Naive B cell (primary cell): ENCODE measurements at places on chromosomes 2 and 18.

- DNase-seq: no peak
Measured at GRCh38 chr2:98492441-98492840, 47.8 kb downstream of the INPP4A start.

GRCh38 chr18:60228609-60229595 is 143.7 kb downstream of the MC4R start:
- no peak for DNase-seq

DNA sequence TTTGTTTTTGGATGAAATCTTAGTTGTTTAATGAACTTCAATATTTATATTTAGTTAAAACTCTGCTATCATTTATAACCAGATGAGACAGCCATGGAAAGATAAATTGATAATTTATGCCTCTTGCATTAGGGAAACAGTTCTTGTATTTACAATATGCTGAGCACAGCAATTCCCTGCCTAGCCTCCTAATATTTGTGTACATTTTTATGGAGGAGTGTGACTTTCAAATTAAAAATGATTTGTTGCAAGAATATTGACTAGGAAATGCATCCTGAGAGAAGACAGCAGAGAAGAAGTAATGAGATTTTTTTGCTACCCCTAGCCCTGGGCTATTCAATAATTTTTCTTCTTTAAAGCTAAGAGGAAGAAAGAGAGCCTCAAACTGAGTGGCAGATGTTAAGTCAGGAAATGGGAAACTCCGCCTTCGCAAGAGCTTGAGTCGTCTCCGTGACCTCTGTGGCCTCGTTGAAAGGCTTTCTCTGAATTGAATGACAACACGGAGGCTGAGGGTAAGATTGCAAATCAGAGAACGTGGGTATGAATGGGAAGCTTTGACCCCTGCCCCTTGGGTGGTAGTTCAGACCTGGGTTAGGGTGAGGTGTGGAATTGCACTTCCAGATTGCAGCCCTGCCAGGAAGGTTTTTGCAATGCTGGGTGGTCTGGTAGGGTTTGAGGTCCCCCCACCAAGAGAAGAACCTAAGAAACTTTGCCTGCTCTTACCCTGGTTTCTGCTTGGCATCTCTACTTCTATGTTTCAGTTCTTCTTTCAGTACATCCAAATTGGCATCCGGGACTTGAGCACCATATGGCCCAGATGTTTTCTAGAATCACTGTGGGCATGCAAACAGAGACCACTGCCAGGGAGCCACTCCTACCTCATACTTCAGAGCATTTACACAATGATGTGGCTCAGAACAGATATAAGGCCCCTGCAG is 210.3 kb upstream of the RBMS1 start:
- DNase-seq: peak; percentile 9

DNA sequence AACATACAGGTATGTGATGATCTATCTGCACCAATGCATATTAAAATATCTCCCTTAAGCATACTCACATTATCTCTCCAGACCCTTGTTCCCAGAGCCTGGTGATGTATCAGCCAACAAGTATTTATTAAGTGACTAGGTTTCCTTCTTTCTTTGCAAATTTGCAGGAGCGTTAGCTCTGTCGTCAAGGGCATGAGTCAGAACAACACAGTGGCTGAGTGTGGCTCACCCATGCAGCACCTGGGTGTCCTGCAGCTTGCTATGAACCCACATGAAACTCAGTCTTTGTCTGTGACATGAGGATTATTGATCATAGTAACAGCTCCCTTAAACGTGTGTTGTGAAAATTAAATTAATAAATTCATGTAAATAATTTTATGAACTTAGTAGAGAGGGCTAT is 96.6 kb downstream of the PIEZO2 start:
- no peak for DNase-seq

DNA sequence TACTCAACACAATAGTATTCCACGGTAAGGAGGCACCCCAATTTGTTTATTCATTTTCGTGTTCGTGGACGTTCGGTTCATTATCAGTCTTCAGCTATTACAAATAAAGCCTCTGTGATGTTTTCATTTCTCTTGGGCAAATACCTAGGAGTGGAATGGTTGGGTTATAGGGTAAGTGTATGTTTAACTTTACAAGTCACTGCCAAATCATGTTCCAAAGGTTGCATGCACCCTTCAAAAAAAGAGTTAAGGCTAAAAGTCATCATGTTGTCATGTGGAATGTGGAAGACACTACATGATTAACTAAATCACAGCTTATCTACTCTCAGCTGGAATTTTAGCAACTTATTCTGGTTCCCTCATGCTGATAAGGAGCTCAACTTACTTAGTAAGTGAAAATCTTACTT is 15.8 kb downstream of the INO80C start:
- no peak for DNase-seq

DNA sequence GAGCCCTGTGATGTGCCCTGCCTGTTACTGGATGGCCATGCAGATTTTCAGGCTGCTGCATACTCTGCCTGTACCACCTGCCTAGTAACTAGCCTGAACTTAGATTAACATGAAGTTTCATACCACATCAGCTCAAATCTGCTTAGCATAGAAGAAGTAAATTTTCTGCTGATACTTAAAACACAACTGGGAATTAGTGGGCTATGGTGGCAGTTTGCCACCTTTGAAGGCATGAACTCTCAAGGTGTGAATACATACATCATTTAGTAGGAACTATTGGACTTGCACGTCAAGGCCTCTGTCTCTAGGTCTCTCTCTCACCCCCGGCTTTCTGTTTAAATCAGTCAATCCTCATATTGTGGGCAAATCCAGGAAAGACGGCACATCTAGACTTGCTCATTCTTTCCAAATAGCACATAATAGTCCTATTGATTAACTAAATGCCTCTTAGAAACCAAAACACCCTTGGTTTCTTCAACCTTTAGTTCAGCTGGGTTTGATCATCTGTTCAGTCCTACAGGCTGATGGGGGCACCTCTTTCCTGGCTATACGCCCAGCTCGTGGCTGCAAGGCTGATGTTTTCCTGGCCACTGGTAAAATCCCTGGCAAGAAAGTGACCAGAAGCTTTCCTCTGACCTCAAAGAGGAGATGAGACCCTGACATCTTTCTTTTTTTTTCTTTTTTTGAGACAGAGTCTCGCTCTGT is 58.4 kb downstream of the ALPK2 start:
- no peak for DNase-seq

GRCh38 chr2:118613737-118614136 is 233.7 kb downstream of the EN1 start:
- DNase-seq: no peak

DNA sequence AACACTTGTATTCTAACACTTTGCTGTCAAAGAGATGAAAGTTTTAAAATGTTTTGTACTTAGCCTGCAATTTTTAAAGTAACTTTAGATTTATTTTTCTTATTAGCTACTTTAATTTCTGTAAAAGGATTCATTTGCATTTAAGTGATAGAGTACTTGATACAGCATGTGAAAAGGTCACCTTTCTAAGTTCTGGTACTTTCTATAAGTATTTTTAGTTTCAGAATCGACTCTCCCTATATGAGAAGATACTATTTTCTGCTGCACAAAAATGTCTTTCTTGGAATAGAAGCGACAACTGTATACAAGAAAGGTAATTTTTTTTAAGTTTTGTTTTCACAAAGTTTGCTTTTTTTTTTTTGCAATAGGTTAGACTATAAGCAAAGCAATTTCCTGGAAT is 72.9 kb downstream of the METTL8 start:
- DNase-seq: no peak
